ENCODE measurements at places on chromosomes 4 and X.

- DNase-seq: no peak
These were observed 57.8 kb upstream of the NKX1-1 start for GRCh38 chr4:1463927-1464540.

- DNase-seq: no peak
These were observed 426.0 kb upstream of the NR3C2 start for GRCh38 chr4:148868191-148868590.

GRCh38 chr4:55866973-55867574 is 13.6 kb downstream of the EXOC1 start:
- DNase-seq: no peak

- DNase-seq: no peak
These were observed 205.9 kb upstream of the GALNT7 start for GRCh38 chr4:172962564-172963353.

DNA sequence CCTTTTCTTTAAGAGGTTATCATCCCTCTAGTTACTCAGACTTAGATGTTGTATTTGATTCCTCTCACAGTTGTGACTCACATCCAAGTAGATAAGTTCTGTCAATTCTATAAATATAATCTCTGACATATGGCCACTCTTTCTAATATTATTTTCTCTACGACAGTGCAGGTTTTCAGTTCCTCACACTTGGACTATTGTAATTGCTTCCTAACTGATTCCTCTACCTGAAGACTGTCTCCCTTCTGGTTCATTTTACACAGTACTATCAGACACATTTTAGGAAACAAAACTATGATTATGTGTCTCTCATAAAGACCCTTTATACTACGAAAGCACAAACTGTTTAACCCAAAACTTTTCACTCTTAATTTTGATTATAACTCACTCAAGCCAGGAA is 31.3 kb upstream of the GNRHR start:
- DNase-seq: no peak

DNA sequence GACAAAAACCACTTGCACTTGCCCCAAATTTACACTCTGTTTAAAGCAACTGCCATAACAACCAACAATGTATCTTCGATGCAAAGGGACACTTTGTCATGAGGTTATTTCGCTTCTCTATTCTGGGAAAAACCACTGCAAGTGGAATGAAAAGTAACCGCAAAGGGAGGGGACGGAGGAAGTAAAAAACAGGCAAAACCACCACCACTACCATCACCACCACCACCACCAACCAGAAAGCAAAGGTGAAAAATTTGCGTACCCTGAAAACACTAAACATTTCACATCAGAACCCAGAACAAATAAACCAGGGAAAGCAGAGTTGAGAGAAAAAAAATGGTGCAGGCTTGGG is 1.2 kb upstream of the N4BP2 start:
- DNase-seq: peak; percentile 25

DNA sequence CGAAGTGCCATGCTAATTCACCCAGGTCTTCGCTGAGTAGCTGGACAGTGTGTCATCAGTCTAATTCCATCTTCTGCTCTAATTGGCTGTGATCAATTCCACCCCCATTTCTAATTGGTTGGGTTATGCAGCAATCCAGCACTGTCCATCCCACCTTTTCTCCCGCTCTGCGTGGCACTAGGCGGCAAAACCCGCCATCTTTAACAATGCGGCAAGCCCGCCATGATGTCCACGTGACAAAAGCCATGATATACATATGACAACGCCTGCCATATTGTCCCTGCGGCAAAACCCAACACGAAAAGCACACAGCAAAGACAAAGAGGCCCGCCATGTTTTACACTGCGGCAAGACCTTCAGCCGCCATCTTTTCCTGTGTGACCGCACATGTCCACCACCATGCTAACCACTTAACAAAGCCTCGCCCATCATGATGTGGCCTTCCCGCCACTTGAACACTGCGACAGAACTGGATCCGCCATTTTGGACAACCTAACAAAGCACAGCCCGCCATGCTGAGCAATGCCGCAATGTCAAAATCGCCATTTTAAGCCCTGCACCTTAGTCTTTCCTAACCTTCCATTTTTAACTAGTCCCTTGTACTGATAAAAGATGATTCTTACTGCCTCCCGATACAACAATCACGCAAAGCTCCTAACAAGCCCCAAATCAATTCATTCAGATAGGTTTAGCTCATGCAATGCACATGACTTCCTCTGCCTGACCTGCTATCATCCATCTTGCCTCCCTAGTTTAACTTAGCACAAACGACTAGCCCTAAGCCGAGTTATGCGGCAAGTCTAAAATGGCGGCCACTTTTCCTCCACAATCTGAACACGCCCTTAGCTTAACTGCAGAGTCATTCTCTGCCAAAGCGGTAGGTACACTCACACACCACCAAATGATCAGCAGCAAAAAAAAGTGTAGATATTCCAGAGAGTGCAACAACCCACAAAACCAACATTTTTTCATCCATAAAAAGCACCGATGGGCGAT is 288.3 kb downstream of the CHIC1 start:
- no peak for DNase-seq

DNA sequence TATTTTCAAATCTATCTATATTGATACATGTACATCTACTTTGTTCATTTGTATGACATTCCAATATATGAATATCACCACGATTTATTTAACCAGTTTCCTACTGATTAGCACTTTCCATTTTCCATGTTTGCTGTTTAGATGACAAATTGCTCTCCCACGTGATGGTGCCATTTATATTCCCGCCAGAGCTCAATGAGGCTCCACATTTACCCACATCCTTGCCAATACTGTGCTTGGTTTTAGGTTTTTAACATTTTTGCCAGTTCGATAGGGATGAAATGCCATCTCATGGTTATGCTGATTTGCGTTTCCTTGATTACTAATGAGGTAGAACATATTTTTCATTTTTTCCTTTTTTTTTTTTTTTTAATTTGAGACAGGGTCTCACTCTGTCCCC is 86.7 kb upstream of the TRIM2 start:
- DNase-seq: no peak

GRCh38 chr4:124483048-124483906 is 229.3 kb downstream of the ANKRD50 start:
- DNase-seq: no peak

GRCh38 chr4:161929956-161930355 is 233.8 kb downstream of the FSTL5 start:
- no peak for DNase-seq

DNA sequence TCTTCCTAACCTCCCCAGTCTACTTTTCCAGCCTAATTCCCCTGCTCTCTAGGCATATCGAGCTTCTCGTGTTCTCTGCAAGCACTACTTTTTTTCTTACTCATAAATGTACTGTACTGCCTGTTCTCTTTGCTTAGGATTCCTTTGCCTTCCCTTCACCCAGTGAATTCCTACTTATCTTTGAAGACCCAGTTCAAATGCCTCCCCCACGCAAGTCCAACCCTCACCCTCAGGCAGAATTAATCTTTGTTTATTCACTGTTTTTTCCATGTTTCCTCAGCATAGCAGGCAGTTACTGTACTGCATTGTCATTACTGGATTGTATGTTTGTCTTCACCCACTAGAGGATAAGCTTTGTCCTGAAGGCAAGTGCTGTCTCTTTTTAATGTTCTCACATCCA is 287.7 kb downstream of the BMPR1B start:
- DNase-seq: no peak

- no peak for DNase-seq
These were observed 12.7 kb downstream of the TSR2 start for GRCh38 chrX:54452920-54453319.

GRCh38 chrX:63918611-63919010 is 133.6 kb upstream of the ARHGEF9 start:
- no peak for DNase-seq

- peak; percentile 4 for DNase-seq
These were observed 6.9 kb downstream of the PJA1 start for GRCh38 chrX:69158166-69158980.

- DNase-seq: no peak
These were observed 67.2 kb downstream of the ANK2 start for GRCh38 chr4:113116414-113117357.

DNA sequence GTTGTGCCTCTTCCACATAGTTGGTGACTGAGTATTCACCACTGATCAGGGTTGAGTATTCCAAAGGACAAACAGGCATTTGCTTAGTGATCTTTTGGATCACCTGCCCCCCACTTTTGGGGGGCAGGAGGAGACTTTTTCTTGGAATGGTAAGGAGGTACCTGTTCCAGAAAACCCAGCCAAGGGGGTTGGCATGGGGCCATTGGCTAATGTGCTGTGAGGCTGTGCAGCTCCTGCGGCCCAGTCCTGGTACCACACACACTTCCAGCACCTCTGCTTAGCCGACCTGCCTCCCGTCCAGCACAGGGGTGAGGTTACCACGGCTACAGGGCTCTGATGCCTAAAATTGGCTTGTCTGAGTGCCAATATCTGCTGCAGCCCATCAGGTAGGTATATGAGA is 40.1 kb upstream of the MGST2 start:
- DNase-seq: no peak

DNA sequence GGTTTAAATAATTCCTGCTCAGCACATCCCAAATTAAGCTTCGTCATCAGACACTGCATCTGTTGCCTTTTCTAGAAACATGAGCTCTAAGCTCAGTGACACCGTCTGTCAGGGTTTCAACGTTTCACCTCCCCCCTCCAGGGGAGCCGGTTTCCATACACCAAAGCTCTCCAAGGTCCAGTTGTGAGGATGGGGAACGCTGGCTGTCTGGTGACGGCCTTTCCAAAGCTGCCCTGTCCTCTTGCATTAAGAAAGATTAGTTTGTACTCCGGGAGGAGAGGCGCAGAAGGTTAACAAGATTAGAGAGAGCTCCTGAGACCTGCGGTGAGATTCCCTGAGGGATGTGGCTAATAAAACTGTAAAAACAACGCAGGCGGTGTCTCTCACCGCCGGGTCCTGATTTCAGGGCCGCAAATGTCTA is 43.2 kb downstream of the ASMT start:
- no peak for DNase-seq

GRCh38 chr4:52051615-52052474 is 741 bp downstream of the SPATA18 start:
- DNase-seq: no peak

DNA sequence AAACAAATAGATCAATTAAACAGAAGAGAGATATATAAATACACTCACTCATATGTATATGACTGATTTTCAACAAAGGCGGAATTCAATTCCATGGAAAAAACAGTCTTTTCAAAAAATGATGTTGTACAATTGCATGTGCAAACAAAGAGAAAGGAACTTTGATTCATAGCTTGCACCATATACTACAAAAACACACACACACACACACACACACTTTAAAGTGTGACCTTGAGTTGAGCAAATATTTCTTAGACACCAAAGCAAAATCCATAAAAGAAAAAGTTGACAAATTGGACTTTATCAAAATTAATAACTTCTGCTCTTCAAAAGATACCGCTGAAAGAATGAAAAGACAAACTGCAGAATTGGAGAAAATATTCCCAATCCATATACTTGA is 168.8 kb downstream of the EVC2 start:
- no peak for DNase-seq

GRCh38 chrX:39813631-39814277 is 284.0 kb downstream of the BCOR start:
- no peak for DNase-seq

DNA sequence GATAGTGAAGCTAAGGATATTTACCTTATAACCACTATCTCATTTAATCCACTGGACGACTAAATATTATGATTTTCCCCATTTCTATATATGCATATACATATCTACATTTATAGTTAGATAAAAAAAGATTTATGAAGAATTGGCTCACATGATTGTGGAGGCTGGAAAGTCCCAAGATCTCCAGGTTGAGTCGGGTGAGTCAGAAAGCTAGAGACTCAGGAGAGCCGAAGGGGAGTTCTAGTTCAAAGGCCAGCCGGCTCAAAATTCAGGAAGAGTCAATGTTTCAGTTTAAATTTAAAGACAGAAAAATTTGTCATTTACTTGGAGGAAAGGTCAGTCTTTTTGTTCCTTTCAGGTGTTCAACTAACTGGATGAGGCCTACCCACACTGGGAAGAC is 158.2 kb upstream of the CPEB2 start:
- no peak for DNase-seq

DNA sequence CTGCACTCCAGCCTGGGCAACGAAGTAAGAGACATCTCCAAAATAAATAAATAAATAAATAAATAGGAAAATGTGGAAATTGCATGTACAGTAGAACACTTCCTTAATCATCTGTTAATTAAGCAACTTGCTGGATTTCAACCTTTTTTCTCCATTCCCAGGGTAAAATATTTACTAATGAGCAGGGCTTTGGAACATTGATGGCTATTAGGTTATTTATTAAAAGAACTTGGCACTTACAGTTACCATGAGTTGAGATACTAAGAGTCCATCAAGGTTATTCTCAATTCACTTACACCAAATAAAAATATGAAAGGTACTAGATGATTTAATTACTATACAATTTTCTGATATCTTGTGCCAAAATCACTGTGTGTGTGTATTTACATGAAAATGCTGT is 607.1 kb downstream of the PCDH18 start:
- DNase-seq: no peak

DNA sequence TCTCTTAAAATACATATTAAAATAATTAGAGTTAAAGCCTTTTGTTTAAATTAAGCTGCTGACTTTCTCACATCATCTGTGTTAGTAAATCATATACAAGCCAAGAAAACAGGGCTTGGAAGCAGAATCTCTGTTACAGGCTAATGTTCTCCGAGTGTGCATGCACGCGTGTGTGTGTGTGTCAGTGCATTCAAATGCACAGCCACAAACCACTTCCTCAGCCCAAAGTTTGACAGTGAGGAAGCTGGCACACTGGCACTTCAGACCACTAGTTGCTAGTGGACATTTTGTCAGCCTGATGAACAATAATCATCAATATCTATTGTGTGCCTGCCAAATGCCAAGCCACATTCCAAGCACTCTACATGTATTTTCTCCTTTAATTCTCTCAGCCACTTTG is 5.6 kb downstream of the MAOB start:
- DNase-seq: no peak

DNA sequence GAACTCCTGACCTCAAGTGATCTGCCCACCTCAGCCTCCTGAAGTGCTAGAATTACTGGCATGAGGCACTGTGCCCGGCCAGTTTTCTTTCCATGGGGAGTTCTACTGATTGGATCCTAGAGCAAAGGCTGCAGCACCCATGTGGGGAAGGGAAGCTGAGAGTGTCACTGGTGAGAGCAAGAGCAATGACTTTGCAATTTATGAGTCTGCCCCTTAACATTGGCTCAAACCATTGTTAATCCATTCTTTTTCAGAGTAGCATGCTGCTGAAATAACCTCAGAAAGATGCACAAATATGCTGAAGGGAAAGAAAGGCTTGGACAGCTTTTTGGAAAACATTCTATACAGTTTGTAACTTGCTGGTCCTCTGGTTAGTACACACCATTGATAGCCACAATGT is 116.4 kb upstream of the PPARGC1A start:
- DNase-seq: no peak

GRCh38 chrX:31376408-31377022 is 304.7 kb upstream of the FTHL17 start:
- DNase-seq: no peak

DNA sequence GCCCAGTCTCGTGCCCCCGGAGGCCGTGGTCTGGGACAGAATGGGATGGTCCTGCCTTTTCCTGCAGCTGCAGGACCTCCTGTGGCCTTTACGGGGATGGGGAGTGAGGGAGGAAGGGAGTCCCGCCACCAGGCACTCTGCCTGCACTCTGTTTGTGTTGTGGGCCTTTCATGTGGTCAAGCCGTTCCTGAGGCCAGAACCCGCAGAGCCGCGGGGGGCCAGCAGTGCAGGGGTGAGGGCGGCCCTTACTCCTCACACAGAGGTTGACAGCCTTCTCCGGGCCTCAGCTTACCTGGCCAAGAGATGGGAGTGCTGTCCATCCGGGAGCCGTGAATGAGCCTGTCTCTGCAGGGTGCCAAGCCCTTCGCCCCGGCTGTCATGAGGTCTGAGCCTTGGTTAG is 230.7 kb downstream of the AFAP1 start:
- DNase-seq: no peak

- DNase-seq: no peak
These were observed 167.3 kb downstream of the SLIT2 start for GRCh38 chr4:20418861-20419451.
